Hematopoietic multipotent progenitor cell treated with erythropoietin and hydrocortisone succinate and interleukin-3 and kit ligand, for 8 days (in vitro differentiated cells): ENCODE measurements at places on chromosomes 13 and 19.

DNA sequence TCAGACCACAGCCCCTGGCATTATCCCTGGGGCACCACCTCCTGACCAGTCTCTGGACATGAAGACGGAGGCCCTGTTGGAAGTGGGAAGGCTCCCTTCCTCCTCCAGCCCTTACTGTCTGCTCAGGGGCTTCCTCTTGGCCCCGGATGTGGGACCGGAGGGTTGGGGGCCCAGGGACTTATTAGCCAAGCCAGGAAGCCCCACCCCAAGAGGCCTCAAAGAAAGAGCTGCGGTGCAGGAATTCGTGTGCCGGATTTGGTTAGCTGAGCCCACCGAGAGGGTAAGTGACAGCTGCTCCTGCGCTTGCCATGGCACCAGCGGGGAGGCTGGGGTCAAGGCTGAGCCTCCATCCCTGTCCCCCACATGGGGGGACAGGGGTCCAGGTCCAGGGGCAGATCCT lies at the start of gene RETN:
Gene RETN (plus strand): TSS at position 208 of the 400 bp plus-strand sequence. CDS start 278 bp downstream, outside the sequence.
- DNase-seq = no peak

- no peak for DNase-seq
These were observed 262.8 kb downstream of the FOXO1 start for GRCh38 chr13:40403509-40404241.

- DNase-seq = peak; percentile 64
These were observed 25.8 kb upstream of the NANOS3 start for GRCh38 chr19:13850910-13851733.

- DNase-seq = no peak
These were observed 8.1 kb downstream of the ZNF708 start for GRCh38 chr19:21321134-21321533.

GRCh38 chr19:42280815-42281145 lies 11.7 kb downstream of the CIC start:
- DNase-seq = no peak

- DNase-seq = no peak
These were observed 186.6 kb downstream of the ZNF536 start for GRCh38 chr19:30558793-30559192.

GRCh38 chr13:73656863-73657262 lies 477.3 kb downstream of the KLF12 start:
- DNase-seq = no peak

DNA sequence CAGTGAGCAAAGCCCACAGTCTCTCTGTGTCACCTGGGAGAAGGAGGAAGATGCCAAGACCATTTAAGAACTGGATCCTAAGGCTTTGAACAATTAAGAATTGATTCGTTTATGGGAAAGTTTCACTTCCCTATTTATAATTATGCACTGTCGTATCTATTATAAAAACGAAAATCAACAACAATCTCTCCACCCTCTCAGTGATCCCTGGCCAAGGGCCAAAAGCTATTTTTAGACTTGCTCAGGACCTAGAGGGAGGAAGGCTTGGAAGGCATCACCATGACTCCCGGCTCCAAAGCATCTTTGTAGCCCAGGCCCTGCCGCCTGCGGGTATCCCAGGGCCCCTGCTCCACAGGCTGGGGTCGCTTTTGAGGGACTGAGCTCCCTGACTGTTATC lies 1.3 kb downstream of the RHPN2 start:
- DNase-seq = peak; percentile 14

GRCh38 chr19:16899566-16900075 lies 10.8 kb downstream of the F2RL3 start:
- DNase-seq = peak; percentile 67

- no peak for DNase-seq
These were observed 9.0 kb upstream of the SBK3 start for GRCh38 chr19:55554302-55554701.

- no peak for DNase-seq
These were observed 31.2 kb downstream of the IGFL2 start for GRCh38 chr19:46179076-46179759.

DNA sequence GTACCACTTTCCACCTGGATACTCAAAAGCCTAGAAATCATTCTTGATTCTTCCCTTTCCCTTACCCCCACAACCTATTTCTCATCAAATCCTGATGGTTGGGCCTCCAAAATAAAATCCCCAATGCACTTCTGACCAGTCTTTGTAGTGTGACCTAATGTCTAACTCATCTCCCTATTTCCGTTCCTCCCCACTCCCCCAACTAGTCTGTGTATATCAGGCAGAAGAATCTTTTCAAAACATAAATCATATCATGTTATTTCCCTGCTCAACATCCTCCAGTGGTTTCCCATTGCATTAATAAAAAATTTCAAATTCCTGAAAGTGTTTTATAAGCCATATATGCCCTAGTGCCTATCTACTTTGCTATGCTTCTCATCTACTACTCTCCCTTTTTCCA lies 17.7 kb downstream of the CCDC122 start:
- no peak for DNase-seq

- DNase-seq = peak; percentile 55
These were observed 7.1 kb upstream of the NFIC start for GRCh38 chr19:3359015-3359918.

DNA sequence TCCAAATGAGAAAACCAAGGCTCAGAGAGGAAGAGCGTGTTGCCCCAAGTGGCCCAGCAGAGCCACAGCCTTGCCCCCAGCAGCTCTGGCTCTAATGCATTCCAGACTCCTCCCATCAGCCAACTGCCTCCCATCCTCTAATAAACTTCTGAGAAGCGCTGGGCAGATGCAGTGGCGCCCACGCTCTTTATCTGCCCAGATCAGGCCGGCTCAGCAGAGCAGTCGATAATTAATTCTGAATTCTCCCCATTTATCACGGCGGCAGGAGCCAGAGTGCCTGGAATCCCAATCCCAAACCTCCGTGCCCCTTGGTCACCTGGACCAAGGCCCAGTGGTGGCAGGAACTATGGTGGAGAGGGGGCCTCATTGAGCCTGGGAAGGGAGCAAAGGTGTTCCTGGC lies 13.9 kb downstream of the TINCR start:
- DNase-seq = no peak

- DNase-seq = no peak
These were observed 93.4 kb upstream of the CACNA1A start for GRCh38 chr19:13599681-13600080.

- DNase-seq = no peak
These were observed 803 bp downstream of the FLT3 start for GRCh38 chr13:28099396-28100149.

DNA sequence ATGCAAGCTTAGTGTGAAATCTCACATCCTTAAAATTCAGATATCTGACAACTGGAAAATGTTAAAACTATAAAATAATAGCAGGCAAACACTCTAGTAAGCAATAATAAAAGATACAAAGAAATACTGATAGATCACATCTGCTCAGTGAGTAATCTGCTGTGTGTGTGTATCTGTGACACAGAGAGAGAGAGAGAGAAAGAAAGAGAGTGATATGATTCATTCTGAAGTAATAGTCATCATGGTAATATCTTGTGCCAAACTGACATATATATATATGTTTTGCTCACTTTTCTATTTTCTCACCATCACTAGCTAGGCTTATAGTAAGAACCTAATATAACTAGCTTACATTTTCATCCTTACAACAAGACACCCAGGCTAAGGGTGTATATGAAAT lies 288.0 kb upstream of the SLITRK6 start:
- no peak for DNase-seq

GRCh38 chr19:7916103-7916954 lies 1.7 kb downstream of the TGFBR3L start:
- DNase-seq = peak; percentile 31

GRCh38 chr13:36362914-36363313 lies 16.7 kb upstream of the SPART start:
- no peak for DNase-seq

DNA sequence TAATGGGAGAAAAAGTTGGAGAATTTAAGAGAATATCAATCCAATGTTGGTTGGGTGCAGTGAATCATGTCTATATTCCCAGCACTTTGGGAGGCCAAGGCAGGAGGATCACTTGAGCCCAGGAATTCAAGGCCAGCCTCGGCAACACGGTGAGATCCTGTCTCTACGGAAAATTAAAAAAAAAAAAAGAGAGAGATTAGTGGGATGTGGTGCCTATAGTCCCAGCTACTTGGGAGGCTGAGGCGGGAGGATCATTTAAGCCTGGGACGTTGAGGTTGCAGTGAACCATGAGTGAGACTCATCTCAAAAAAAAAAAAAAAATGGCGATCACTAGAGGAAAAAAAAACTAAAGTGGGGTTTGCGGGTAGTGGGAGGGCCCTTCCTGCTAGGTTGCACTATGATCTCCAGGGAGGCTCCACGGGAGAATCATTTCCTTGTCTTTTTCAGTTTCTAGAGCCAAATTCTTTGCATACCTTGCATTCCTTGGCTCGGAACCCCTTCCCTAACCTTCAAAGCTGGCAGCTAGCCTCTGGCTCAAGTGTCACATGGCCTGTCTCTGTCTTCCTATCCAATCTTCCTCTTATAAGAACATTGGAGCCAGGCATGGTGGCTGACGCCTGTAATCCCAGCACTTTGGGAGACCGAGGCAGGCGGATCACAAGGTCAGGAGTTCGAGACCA lies 5.8 kb upstream of the ERCC2 start:
- DNase-seq = no peak

- DNase-seq = no peak
These were observed 141.2 kb downstream of the SPRY2 start for GRCh38 chr13:80199585-80200292.

DNA sequence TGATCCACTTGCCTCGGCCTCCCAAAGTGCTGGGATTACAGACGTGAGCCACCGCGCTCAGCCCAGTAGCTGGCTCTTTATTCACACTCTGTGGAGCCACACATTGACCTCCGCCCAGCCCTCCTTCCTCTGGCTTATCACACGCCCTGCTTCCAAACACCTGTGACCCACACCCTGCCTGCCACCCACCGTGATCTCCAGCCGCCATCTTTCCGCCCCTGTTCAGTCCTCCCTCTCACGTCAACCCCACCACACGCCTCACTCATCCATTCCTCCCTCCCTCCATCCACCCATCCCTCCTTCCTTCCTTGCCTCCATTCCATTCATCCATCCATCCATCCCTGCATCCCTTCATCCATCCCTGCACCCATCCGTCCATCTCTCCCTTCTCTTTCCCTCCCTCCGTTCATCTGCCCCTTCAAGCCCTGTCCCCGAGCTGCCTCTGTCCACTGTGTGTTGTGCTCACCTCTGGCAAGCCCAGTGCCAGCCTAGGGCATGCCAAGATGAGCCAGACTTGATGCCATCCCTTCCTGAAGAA lies 17.6 kb downstream of the ZNF296 start:
- peak; percentile 22 for DNase-seq

GRCh38 chr19:6693056-6693471 lies 23.1 kb upstream of the TNFSF14 start:
- DNase-seq = no peak

DNA sequence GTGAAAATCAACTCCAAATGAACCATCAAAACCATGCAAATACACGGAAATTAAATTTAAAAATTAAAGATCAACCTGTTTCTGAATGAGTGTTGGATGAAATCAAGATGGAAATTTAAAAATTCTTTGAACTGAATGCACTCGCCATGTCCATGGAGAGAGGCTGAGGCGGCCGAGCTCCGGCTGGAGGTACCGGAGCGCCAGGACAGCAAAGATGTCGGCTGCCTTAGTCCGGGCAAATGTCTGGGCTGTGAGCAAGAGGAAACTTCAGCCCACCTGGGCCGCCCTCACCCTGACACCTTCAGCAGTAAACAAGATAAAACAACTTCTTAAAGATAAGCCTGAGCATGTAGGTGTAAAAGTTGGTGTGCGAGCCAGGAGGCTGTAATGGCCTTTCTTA lies 5.3 kb upstream of the ZNF506 start:
- no peak for DNase-seq

DNA sequence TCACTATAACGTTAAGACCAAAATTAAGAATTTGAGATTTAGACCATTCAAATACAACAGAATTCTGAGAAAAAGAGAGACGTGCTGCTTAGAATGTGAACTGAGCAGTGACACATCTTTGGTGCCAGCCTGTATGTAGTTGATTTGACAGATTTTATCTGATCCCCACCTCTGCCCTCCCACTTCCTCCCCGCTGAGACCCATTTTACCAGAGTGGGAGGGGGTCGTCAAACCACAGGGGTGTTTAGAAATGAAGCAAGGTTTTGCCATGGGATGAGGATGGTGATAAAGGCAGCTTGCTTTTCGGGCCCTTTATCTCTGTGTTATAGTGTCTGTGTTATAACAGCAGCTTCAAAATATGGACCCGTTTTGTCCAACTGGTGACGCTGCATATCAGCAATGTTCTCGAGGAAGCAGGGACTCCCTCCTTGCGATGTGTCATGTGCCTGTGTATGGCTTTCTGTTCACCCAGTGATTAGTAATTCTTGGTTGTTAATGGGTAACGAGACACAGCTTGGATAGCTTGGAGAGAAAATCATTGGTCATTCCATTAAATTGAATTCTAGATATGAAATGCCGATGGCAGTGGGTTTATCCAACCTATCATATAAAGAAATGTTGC lies 125.0 kb downstream of the HS6ST3 start:
- DNase-seq = no peak

- peak; percentile 35 for DNase-seq
These were observed 3.1 kb upstream of the TNFAIP8L1 start for GRCh38 chr19:4636151-4636717.
